ENCODE measurements at places on chromosomes 2 and 18.

- DNase-seq: peak; percentile 66
These were observed 2.9 kb downstream of the LRATD1 start for GRCh38 chr2:14635391-14635871.

DNA sequence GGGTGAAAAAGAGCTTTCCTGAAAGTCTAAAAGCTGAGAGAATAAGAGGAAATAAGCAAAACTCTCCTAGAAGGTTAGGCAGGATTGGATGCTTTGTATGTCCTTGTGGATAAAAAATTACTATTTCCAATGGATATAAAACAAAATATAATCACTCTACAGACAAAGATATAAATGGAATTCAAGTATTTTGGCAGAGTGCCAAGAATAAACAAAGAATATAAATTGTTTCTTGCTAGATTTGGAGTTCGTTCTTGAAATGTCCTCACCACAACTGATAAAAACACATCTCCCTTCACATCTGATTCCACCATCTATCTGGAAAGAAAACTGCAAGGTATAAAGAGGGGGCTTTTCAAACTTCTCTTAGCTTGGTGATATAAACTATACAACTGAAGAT lies 13.3 kb downstream of the SULT1C3 start:
- DNase-seq: no peak

GRCh38 chr18:433298-433697 lies 67.2 kb downstream of the COLEC12 start:
- no peak for DNase-seq

- no peak for DNase-seq
These were observed 195.1 kb downstream of the LPIN1 start for GRCh38 chr2:11941201-11942177.

DNA sequence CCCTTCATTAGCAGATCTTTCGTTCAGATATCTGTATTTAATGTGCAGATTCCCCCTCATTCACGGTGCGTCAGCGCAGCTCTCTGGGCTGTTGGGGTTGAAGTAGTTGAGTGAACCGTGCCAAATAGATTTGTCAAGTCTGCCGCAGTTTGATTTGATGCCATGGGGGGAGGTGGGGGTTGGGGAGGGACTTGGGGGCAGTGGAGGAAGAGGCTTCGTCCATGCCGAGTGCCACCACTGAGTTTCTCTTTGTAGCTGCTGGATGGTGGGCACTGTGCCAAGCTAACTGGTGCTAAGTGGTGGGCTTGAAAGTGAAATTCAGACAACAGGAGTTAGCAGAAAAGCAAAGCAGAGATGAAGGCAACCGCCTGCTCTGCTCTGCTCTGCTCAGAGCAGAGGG lies 47.9 kb downstream of the NRP2 start:
- DNase-seq: no peak

- DNase-seq: peak; percentile 22
These were observed 772 bp downstream of the RELCH start for GRCh38 chr18:62187543-62188510.

DNA sequence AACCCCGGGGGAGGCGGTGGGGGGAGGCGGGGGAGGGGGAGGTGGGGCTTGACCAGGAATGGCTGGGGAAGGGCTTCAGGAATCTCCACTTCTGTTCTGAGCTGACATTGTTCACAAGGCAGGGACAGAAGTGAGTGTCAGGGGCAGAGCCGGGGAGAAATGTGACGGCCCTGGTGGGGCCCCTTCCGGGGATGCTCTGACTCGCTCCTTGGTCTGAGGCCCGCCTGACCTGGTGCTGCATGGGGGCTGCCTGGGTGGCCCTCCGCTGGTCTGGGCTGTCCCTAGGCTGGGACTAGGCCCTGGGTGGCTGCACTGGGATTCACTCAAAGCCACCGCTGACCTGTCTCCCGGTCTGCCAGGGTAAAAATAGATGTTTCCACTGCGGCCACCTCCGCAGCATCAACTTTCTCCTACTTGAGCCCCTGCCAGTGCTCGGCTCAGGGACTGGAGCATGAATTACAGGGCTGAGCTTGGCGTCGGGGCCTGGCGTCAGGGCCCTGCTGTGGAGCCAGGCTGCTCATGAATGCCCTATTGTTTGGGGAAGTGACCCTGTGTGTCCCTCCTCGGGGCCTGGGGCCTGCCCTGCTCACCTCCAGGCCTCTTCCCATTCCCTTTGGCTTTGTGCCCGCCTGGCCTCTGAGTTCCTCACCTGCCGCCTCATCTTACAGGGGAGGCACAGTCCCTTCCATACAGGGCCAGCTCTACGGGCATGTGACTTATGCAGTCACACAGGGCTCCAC lies 247.5 kb downstream of the DYSF start:
- DNase-seq: no peak

- no peak for DNase-seq
These were observed 825.9 kb upstream of the POU3F3 start for GRCh38 chr2:104028061-104028460.

- peak; percentile 84 for DNase-seq
These were observed 571 bp downstream of the YWHAQ start for GRCh38 chr2:9630117-9630735.

GRCh38 chr2:13046557-13047165 lies 329.9 kb downstream of the TRIB2 start:
- no peak for DNase-seq

DNA sequence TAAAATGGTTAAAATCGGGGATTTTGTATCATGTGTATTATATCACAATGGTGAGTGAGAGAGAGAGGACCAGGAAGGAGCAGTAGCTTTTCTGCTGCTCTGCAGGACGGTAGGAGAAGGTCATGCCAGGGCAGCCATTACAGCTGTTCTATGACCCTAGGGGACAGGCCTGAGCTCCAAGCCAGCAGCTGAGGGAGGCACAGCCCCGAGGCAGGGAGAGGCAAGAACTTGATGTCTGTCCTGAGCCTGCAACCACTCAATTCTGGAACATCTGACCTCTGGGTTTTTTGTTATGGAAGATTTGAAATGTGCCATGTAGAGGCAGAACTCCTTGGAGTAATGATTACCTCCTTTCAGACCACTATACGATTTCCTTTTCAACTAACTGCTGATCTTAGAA lies 135.8 kb upstream of the SH3BP4 start:
- no peak for DNase-seq

GRCh38 chr2:231680992-231681852 lies 27.1 kb upstream of the PTMA start:
- peak; percentile 91 for DNase-seq

- no peak for DNase-seq
These were observed 121.0 kb upstream of the XPO1 start for GRCh38 chr2:61658841-61659780.

DNA sequence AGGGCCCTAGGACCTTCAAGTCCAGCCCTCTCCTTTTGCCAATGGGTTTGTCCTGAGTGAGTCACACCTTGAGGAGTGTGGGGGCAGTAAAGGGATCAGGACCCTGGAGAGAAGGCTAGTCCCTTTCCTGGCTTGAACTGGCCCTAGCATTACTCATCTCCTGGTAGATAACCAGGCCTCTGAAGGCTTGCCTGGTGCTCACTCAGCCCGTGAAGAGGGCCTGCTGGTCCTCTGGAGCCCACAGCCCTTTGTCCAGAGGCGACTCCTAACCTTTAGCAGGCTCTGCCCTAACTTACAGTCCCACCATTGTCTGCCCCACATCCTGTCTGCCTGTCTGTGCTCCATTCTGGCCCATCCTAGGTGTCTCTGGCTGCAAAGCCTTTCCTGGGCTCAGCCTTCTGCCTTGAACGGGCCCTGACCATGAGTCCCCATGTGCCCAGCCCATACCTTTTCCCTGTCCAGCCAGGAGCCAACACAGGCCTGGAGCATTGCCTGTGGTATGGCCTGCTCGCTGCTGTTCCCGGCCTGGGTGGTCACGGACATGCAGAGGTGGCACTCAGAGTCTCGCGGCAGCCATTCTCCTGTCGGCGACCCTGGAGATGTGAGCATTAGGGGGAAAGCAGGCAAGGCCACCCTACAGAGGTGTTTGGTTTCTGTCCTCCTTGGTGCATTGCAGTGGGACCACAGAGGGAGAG lies 5.0 kb downstream of the SFTPB start:
- DNase-seq: no peak

- DNase-seq: no peak
These were observed 83.5 kb downstream of the PRKCE start for GRCh38 chr2:45734952-45735351.

GRCh38 chr2:157825885-157826284 lies 50.2 kb downstream of the ACVR1 start:
- DNase-seq: peak; percentile 65

DNA sequence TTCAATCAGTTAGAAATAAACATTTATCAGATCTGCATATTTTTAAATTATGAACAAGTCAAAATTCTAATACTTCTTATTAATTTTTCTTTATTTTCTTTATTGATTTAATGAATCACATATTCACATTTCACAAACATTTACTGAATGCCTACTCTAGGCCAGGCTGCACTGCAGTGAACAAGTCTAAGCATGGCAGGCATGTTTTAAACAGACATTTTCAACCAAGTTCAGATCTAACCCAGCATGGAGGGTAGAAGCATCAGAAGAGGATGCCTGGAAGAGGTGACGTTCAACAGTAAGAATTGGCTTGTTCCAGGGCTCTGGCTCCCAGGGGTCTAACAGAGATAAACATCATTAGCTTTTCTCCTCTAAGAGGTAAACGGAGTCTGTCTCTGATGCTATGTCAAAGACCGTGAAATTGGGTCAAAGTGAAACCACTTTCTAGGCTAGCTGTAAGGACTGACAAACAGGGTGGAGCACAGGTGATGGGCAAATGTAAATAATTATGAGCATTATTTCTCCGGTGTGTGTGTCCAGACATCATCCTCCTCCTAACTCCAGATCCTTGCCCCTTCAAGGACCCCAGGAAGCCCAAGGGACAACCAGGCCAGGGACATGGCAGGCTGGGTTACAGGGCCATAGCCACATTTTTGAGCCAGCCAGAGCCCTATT lies 50.6 kb downstream of the UNC50 start:
- DNase-seq: no peak

GRCh38 chr2:42060718-42061619 lies 13.1 kb downstream of the PKDCC start:
- DNase-seq: no peak

- no peak for DNase-seq
These were observed 520.5 kb downstream of the TDRD15 start for GRCh38 chr2:21644266-21644665.

DNA sequence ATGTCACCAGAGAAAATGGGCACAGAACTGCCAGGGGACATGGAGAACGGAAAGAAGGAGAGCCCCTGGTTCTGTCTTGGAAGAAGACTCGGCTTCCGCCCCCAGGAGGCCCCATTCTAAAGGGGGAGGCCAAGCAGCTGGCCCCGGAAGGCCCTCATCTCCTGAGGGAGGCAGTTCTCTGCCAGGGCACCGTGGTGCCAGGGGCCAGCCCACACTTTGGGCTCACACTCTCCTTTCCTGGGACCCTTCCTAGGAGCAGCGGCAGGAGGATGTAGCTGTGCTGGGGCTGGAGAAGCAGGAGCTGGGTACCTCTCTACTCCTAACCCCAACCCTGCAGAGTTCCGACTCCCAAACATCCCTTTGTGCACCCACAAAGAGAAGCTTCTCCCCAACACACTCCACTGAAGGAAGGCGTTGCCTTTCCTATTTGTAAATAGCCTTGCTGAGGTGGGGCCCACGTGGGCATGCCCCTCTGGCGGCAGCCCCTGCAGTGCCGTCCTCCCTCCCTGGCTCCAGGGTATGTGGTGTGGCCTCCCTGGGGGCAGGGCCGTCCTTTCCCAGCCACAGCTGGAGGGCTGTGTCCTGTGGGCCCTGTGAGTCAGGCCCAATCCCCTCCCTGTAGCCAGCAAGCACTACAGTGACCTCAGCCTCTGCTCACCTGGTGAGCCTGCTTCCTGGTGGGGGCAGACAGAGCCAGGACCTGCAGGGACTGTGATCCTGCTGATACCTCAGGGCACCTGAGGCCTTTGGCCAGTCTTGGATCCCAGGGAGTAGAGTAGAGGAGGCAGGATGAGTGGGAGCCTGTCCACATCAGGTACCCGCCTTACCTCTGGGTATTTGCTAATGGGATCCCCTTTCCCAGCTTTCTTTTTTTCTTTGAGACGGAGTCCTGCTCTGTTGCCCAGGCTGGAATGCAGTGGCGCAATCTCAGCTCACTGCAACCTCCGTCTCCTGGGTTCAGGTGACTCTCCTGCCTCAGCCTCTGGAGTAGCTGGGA lies 26.6 kb downstream of the ZFP36L2 start:
- DNase-seq: peak; percentile 84

- peak; percentile 89 for DNase-seq
These were observed 104.2 kb downstream of the CRIM1 start for GRCh38 chr2:36459725-36460137.

GRCh38 chr18:33700513-33700976 lies 122.5 kb downstream of the ASXL3 start:
- no peak for DNase-seq

- DNase-seq: peak; percentile 40
These were observed 70.8 kb downstream of the RAPGEF4 start for GRCh38 chr2:172806493-172806892.

- DNase-seq: no peak
These were observed 62.5 kb downstream of the RPRM start for GRCh38 chr2:153416071-153416470.

DNA sequence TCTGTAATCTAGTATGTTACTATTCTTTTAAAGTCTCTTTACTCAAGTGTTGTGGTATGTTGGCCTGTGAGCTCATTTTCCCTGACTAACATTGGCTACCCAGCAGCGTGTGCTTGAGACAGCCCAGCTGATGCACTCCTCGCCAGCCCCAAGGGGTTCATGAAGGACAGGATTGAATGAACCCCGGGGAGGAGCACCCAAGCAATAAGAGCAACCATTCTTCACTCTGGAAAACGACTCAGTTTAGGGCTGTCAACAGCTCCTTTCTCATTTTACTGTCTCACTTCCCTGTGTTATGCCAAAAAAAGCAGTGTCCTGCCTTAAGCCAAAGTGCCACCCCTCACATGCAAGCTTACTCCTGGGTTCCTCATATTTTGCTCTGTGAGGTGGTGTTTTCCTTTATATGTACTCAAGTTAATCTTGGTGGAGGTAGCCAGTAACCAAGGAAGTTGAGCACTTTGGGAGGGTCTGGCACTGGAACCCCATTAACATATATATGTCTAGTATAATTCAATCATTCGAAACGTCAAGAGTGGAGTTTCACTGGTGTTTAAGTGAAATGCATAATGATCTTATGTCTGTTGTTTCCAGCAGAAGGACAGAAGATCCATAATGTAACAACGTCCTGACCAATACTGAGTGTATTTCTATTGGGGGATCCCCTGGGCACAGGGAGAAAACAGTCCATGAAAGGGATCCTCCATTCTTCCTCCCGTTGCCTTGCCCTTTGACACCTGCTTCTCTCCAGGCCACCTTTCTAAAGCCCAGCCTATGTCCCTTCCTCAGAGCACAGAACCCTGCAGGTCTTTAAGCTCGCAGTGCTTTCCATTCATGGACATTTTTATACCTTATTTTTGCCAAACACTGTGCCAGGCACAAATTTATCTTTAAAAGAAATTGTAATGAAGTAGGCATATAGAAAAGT lies 43.2 kb downstream of the ATIC start:
- no peak for DNase-seq

GRCh38 chr2:99689145-99689742 lies 199.4 kb upstream of the REV1 start:
- no peak for DNase-seq

DNA sequence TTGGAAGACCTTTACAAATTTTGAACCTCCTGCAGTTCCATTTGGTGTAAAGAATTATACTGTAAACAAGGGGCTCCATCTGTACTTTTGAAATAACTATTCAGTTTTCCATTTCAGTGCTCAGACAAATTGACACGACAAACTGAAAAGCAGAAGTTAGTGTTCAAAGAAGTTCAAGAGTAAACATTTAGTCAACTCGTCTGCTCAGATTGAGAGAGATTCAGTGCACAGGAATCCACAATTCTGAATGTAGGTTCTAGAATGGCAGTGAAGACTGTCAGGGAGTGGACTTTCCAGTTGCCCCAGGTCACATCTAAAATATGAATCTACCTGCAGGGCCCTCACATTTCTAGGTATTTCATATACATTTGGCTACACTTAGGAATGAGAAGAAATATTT lies 322.3 kb upstream of the TCF4 start:
- DNase-seq: no peak
